ENCODE measurements at places on chromosomes 3 and 15.

DNA sequence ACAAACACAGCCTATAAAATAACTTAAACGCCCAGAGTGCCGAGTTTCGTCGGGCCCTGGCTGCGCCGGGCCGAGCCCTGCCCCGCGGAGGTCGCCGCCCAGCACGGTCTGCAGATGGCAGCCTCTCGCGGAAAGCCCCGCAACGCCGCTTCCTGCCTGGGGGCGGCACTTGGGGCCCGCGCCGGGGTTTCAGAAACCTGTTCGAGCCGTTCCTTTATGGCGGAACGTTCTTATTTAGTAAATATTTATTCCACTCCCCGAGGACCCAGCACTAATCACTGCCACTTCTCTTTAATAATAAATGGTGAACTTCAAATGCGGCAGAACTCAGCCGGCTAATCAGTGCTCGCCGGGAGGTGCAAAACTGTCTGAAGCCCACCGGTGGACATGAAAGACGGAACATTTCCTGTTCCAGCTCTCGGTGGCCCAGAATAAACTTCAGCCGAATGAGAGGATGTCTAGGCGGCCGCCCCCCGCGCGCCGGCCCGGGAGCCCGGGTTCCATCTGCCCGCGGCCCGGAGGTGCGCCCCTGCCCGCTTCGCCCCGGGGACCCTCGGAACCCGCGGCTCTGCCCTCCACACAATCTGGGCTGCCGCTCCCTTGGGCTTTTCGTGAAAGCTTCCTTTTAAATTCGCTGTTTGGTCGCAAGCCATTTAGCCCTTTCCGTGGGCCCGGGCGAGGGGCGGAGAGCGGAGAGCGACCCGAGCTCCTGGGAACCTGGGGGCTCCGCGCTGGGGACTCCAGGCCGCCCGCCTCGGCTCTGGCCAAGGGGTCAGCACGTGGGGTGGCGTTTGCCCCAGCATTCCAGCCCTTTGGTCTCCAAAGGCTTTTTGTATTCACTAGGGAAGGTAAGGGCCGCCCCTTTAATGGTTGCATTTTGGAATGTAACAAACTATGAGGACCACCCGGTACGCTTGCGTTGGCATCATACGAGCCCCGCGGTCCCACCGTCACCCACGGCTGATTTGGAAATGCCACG, 110.8 kb upstream of the ATP11B start:
- DNase-seq: peak; percentile 29

DNA sequence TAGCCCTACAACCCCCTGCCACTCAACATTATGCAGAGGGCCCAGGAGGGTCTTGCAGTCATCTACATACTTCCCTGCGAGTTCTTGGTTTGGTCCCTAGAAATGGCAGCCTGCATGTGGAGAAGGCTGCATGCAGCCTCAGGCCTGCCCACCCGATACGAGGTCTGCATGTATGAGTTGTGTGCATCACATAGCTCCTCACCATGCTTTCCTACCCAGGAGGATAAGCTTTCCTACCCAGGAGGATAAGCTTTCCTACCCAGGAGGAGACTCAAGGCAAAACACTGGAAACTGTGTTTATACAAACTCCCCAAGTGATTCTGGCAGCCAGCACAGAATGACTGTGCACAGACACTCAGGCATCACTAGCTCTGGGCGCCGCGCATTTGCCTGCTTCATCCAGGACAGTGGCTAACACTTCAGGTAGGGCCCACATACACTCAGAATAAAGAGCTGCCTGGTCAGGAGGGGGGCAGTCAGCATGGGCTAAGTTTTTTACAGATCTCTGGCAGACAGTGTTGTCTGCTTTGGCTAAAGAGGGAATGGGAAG, 187.7 kb downstream of the THSD4 start:
- DNase-seq: no peak

GRCh38 chr3:24628523-24629258, 134.0 kb upstream of the THRB start:
- no peak for DNase-seq

- no peak for DNase-seq
These were observed 13.6 kb downstream of the RPAP1 start for GRCh38 chr15:41530363-41530956.

DNA sequence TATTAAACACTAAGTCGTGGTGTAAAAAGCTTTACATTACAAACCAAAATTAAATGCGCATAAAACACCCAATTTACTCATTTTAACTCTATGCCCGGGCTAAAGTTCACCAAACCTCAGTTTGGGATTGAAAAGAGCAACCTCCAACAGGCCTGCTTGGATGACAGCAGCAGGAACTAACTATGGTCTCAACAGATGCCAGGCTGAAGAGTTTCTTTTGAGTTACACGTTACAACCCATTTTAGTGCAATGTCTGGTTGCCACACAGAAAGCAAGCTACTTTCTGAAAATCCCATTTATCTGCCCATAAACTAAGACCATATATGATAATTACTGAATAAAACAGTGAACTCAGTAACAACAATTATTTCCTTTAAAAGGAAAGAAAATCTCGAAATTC, 2.2 kb downstream of the SATB1 start:
- DNase-seq: no peak

GRCh38 chr3:27724459-27725197, 2.5 kb upstream of the EOMES start:
- no peak for DNase-seq

DNA sequence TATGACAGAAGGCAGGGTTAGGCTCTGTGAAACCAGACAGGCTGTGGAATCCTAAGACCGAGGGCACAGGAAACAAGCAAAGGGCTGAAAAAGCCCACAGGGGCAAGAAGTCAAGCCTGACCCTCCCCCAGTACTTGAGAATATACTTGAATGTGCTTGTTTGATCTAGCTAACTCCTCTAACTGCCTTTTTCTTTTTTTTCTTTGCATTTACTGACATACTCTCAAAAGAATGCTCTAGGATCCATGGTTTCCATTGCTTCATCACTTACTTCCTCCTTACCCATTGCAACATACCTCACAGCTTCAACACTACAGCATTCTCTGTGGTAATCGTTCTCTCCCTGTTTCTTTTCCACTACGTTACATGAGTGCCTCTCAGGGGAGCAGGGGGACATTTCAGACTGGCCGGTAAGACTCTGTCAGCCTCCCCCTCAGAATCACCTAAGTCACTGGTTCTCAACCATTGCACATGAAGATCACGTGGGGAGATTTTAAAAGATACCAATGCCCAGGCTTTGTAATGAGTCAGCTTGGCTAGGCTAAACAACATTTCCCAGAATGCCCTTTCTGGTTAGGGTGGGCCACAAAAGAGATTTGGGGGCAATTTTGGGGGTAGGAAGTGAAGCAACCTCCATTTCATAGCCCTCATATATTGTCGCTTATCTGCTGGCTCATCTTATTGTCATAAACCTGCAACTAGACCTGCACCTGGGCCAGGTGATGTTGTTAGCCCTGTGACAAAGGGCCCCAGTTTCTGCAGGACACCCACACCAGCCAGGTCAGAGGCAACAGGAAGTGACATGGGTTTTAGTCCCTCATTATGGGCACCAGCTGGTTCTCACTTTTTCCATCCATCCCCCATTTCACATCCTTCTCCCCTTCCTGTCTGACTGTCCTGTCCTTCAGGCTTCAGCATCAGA, 24.6 kb upstream of the RSL24D1 start:
- no peak for DNase-seq

DNA sequence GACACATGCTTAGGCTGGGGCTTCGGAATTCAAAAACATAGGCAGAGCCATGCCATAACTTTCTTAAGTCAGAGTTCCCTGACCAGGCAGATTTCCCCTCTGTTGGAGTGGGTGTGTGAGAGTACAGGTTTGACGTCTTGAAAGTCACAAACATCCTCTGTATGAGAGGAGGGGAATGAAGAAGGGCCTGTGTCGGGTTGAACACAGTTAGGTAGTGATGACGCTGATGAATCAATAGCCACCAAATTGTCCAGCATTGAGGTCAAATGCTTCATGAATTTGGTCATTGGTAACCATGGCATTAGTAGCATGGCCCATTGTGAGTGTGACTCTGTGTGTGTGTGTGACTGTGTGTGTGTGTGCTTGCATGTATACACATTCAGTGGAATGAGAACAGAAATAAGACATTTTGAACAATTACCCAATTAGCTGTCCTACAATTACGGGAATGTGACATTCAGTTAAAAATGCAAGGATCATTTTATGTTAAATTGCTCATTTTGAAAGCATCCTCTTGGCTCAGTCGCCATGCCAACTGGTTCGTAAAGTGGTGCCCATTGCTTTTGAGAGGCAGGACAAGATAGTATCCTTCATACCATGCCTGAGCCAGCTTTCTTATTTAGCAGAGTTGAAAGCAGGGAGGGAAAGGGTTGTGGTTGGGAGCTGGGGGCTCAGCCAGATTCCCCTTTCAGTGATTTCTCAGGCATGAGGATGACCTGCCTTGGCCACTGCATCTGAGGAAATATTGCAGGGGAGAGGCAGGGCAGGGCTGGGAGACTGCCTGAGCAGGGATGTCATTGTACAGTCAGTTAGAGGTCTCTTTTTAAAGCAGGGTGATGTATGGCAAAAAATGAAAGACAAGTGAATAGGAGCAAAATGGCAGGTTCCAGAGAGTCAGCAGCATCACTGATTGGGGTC, 35.4 kb downstream of the RBP2 start:
- no peak for DNase-seq

DNA sequence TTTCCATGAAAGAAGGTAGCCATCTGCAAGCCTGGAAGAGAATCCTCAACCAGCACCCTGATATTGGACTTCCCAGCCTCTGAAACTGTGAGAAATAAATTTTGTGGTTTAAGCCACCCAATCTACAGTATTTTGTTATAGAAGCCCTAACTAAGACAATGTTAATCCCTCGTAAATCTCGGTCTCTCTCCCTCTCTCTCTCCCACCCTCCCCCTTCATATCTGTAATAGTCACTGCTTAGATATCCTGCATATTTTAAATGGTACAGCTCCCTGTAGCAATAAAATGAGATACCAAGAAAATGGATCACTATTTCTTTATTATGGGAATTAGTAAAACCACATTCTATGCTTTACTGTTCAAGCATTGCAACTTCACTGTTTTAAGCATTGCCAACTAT, 21.0 kb upstream of the FAM174B start:
- no peak for DNase-seq

GRCh38 chr3:46242120-46242519, at the start of gene CCR3:
Gene CCR3, plus strand, starts transcription at chr3:46242460. Its CDS starts 22,699 bp downstream, at chr3:46265159.
- DNase-seq: no peak

GRCh38 chr3:38690185-38690584, 40.7 kb upstream of the SCN5A start:
- no peak for DNase-seq

DNA sequence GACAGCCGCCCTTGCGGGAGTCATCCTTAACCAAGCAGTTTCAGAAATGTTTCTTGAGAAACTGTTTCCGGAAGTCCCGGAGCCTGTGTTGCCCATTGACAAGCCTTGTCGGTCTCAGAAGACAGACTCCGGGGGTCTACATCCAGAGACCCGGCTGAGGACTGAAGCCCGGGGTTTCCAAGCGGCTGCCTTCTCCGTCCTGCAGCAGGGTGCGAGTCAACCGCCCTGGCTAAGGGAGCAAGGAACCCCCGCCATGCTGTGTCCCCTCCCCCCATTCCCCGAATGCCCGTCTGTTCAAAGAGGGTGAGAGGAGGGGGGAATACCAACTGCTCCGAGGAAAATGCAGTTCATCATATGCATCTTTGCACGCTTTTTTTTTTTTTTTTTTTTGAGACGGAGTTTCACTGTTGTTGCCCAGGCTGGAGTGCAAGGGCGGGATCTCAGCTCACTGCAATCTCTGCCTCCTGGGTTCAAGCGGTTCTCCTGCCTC, 61.6 kb downstream of the ATP1B3 start:
- no peak for DNase-seq

- DNase-seq: no peak
These were observed 156.2 kb downstream of the ADAMTSL3 start for GRCh38 chr15:83810110-83810509.

DNA sequence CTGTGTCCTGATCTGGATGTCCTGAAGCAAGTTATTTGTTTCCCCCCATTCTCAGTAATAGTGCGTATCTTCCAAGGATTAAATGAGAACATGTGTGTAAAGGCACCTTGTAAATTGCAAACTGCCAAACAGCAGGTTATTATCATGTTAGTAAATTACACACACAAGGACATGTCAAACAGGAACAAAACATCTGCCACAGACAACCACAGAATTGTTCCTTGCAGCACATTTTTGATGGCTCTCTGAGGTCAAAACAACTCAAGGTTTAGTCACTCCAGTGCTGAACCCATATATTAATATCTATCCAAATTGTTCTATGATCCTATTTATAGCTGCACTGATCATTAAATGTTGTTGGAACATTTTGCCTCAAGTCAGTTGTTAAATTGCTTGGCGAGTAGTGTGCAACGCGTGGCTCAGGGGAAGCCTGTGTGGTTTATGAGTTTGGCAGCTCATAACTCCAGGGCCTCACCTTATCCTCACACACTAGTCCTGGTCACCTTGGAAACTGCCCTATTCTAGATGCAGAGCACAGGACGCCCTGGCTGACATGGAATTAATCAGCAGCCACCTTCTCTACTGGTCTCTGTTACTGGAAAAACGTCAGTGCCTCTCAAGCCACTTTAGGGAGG, 46.3 kb upstream of the CDV3 start:
- DNase-seq: peak; percentile 28

GRCh38 chr15:58587486-58587885, 155.7 kb downstream of the LIPC start:
- no peak for DNase-seq

- no peak for DNase-seq
These were observed 81.6 kb downstream of the MCTP2 start for GRCh38 chr15:94312946-94313345.

DNA sequence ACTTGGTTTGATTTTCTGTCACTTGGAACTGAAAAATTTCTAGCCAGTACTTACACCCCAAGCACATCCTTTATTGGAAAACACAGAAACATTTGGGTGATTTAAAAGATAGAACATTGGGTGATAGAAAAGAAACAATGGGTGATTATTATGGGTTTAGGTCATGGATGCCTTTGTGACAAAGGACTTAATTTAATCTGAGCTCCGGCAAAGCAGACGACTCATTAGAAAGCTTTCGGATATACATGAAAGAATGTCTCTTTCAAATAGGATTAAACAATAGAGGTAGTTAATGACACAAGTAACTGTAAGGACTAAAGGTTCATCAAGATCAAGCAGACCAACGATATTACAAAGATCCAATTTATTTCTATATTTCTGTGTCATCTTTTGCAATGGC, 37.3 kb upstream of the CNTN4 start:
- DNase-seq: no peak

DNA sequence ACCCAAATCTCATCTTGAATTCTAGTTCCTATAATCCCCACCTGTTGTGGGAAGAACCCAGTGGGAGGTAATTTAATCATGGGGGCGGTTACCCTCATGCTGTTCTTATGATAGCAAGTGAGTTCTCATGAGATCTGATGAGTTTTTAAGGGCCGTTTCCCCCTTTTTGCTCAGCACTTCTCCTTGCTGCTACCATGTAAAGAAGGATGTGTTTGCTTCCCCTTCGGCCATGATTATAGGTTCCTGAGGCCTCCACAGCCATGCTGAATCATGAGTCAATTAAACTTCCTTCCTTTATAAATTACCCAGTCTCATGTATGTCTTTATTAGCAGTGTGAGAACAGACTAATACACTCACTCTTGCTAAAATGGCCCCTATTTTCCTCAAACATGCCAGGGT, 374.7 kb downstream of the TUSC7 start:
- DNase-seq: no peak

GRCh38 chr3:142481196-142481595, 33.4 kb upstream of the XRN1 start:
- no peak for DNase-seq

- DNase-seq: no peak
These were observed 30.4 kb downstream of the STARD9 start for GRCh38 chr15:42605796-42606195.

Data from NCI-H1417 treated with DMSO at 0.1 percent for 48 hours (cell line).